ENCODE measurements at places on chromosomes 11 and 22.

GRCh38 chr22:20254975-20255946, 12.9 kb downstream of the RTN4R start:
- no peak for DNase-seq

GRCh38 chr11:70610566-70611565, 212.5 kb downstream of the CTTN start:
- DNase-seq = no peak

GRCh38 chr11:69640995-69641581, at the start of gene CCND1:
TSS of gene CCND1 (plus strand) at chr11:69641156. CDS start at chr11:69641314, 158 bp downstream.
- DNase-seq = no peak

- no peak for DNase-seq
Measured at GRCh38 chr11:129825380-129825779, 9.7 kb downstream of the TMEM45B start.

- no peak for DNase-seq
Measured at GRCh38 chr11:13525257-13525656, 29.5 kb upstream of the PTH start.

Measured in stimulated activated CD4-positive, alpha-beta T cell treated with anti-CD3 and anti-CD28 coated beads, TNF-alpha, amount 100 ng/mL, for 48 hours (primary cell).